ENCODE measurements at places on chromosomes 4 and X. TPM values are rescaled to one million over a fixed set of nuclear protein-coding genes. Genes with fewer than 3 reads are reported as not detected.

The CXCL8 gene
- total RNA-seq, result 6.5 TPM

The MGAT4D gene
- total RNA-seq, result not detected

The DRD5 gene
- not detected for total RNA-seq

The RASL11B gene
- total RNA-seq, result 0.13 TPM

The DRP2 gene
- 0.19 TPM for total RNA-seq

The TSPAN6 gene
- 38.2 TPM for total RNA-seq

The TBC1D9 gene
- 7.3 TPM for total RNA-seq

The PDS5A gene
- 22.6 TPM for total RNA-seq

The SLC16A2 gene
- total RNA-seq, result 20.8 TPM

The RADX gene
- 0.08 TPM for total RNA-seq

The SERPINA7 gene
- total RNA-seq, result not detected

The AFF2 gene
- total RNA-seq, result not detected

The UGT8 gene
- 0.10 TPM for total RNA-seq

The SERTM2 gene
- not detected for total RNA-seq

The STS gene
- total RNA-seq, result 2.0 TPM

The ADH1C gene
- not detected for total RNA-seq

The RNF212 gene
- total RNA-seq, result 0.81 TPM

Measured in A549 treated with dexamethasone at 1 μM for 4 hours (cell line).